ENCODE measurements at places on chromosomes 6 and 20.

GRCh38 chr6:84260926-84261325 lies 33.5 kb upstream of the CEP162 start:
- DNase-seq = no peak

GRCh38 chr6:139010674-139011073 lies 17.9 kb upstream of the ABRACL start:
- no peak for DNase-seq

DNA sequence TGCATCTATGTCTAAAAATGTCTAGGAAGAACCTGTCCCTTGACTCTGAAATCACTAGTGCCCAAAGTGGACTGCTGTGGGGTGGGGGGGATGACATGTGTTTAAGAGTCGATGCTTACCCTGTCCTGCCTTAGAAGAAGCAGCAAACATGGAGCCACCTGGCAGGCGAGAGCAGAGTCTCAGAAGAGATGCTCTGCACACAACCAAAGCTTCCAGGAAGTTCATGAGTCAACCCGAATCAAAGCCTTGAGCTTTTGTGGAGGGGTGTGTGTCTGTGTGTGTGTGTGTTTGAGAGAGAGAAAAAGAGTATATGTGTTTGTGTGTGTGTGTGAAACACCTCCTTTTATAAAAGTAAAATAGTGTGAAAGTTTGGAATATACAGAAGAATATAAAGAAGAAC lies 269.9 kb downstream of the ALDH8A1 start:
- no peak for DNase-seq

- no peak for DNase-seq
Observed at GRCh38 chr20:35292504-35293285, 470 bp upstream of the FAM83C start.

- no peak for DNase-seq
Observed at GRCh38 chr20:64083804-64084684, at the start of gene LKAAEAR1. Gene LKAAEAR1, minus strand, starts transcription at chr20:64084398. Its CDS starts 179 bp downstream, at chr20:64084219.

DNA sequence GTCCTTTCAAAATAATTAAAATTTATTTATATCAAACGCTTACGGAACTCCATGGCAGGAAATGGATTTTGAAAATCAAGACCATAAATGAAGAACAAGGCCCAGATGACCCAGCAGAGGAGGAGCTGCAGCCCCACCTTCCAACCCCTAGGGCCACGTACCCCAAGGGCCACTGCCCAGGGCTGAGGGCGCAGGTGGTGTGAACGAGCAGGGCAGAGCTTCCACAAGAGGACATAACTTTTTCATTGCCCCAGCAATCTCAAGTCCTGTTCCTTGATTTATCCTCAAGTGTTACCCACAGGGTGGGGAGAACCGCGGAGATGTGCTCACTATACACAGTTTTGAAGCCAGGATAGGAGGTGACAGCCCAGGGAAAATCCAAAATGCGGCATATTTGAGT lies 42.8 kb downstream of the PSMG4 start:
- no peak for DNase-seq

- DNase-seq = no peak
Observed at GRCh38 chr6:1281746-1282145, 30.2 kb upstream of the FOXQ1 start.

- no peak for DNase-seq
Observed at GRCh38 chr6:140957386-140957785, 1175.3 kb upstream of the GJE1 start.

GRCh38 chr20:11271920-11272594 lies 598.3 kb upstream of the JAG1 start:
- no peak for DNase-seq

GRCh38 chr20:4546786-4547185 lies 174.9 kb upstream of the PRND start:
- DNase-seq = no peak

- no peak for DNase-seq
Observed at GRCh38 chr6:101303495-101303894, 90.0 kb upstream of the GRIK2 start.

DNA sequence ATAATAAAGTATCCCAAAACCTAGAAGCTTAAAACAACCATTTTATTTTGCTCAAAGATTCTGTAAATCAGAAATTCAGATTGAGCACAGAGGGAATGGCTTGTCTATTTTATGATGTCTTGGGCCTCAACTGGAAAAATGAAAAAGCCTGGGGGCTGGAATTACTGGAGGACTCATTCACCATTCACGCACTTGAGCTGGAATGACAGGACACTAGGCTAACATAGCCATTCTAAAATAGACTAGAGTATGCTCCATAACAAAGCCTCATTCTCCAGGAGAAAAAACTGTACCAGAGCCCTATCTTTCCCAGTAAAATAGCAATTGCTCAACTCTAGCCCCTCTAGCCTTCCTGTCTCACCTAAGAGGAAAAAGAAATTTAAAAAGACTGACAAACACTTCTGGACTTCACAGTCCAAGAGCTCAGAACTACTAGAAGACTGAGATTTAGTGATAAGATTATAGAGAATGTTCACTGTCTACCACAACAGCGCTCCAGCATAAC lies 145.4 kb upstream of the BTBD3 start:
- DNase-seq = no peak

- no peak for DNase-seq
Observed at GRCh38 chr6:70586114-70586513, 19.4 kb downstream of the SDHAF4 start.

- DNase-seq = no peak
Observed at GRCh38 chr6:75491291-75491690, 2.3 kb downstream of the FILIP1 start.

- no peak for DNase-seq
Observed at GRCh38 chr20:49424536-49424935, 57.9 kb downstream of the KCNB1 start.

DNA sequence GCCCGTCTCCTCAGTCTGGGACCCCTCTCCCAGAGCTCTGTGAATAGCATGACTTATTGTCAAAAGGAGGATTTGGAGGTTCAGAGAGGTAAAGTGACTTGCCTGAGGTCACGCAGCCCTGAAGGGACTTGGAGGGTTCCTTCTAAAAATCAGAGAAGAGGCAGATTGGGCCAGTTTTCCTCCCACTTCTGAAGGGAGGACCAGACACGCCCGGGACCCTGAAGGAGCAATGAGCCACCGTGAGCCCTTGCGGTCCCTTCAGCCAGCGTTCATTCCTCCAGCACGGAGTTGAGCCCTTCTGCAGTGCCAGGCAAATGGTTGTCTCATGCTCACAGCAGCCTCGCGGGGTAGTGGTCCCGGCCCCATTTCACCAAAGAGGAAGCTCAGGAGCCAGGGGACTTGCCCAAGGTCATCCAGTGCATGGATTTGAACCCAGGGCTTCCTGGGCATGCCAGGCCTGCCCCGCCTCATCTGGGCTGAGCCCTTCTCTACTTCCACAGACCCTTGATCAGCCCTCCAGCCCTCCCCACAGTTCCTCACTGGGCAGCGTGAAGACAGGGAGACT lies 7.4 kb downstream of the SRC start:
- no peak for DNase-seq

GRCh38 chr6:148221196-148221979 lies 121.2 kb upstream of the SASH1 start:
- no peak for DNase-seq

DNA sequence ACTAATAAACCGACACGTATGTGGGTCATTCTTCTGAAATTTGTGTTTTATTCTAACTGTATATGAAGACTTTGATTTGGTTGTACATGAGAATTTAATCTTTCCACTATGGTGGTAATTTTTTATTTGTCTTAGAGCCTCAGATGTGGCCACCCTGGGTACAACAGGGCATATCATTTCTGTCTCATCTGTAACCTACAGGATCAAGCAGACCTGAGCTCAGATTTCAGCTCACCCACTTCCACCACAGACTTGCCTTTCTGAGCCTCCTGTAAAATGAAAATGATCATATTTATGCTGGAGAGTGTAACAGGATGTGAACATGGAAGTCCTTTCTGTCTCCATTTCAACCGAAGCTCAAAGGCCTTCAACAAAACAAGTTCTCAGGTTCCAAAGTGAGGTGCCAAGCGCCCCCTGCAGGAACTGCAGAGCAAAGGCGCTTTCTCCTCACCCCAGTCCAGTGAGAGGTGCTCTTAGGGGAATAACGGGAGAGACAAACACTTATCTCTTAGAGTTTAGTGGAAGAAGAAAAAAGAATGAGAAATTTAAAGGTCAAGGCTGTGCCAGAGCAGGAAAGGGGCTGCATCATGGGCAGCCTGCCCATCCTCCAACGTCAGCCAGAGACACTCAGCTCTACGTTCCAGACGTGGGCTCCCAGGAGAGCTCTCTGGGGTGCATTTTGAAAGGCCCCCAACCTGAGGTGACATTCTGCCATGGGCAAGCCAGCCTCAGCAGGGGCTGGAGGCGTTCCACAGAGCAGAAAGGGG lies 23.0 kb upstream of the CD24 start:
- no peak for DNase-seq

DNA sequence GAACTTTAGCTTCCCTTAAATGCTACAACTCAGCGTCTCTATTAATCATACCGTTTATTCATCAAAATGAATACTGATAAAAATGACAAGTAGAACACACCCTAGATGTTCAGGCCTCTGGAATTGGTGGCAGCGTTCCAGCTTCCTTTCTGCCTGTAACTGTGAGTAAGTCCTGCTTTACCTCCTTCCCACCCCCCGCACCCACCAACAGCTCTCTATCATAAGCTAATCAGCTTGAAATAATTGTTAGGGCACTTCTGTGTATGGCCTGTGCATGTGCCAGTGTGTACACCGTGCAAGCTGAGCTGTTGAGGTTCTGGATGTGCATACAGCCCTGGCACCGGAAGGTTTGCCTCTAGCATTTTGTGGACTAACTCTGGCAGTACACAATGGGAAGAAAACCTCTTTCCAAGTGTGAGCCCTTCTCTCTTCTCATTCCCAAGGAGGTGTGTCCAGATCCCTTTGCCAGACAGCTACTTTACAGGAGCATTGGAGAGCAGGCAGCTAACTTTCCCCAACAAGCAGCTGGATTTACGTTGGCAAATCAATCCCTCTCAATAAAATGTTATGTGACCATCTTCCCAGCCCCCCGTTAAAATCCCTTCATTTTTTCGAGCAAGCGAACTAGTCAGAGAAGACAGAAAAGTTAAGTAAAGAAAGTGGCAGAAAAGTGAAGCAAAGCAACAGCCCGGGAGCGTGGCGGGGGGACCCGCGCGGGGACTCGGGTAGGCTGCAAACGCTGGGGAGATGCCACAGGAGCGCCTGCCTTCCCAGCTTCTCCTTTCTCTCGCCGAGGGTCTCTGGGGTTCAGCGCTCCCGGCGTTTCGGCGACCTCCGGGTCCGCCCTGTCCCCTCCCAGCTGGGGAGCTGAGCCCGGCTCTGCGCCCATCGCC lies 803 bp upstream of the ADGRG6 start:
- peak; percentile 29 for DNase-seq

GRCh38 chr20:43812216-43812615 lies 85.4 kb upstream of the GTSF1L start:
- no peak for DNase-seq

Data from left renal cortex interstitium (tissue), 4 donors.